Thoracic aorta (tissue), 2 donors: ENCODE measurements at places on chromosomes 2 and 18. TPM values are rescaled to one million over a fixed set of nuclear protein-coding genes. Genes with fewer than 3 reads are reported as not detected.

GRCh38 chr2:191611614-191612013 is 66.3 kb upstream of the NABP1 start:
- no peak for DNase-seq

DNA sequence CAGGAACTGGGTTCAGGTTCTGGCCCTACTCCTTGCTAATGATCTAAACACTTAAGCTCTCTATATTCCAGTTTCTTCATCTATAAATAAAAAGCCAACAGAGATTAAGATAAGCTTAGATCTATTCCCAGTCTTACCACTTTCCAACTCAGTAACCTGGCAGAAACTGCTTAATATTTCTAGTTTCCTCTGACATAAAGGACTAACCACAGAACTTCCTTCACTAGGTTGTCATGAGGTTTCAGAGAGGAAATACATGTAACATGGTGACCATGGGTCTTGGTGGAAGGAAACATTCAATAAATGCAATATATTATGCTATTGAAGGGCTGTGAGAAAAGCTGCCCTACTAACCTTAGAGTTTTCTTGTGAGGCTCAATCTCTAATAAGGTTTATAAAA is 114.4 kb upstream of the PDE1A start:
- no peak for DNase-seq

The INHA gene
- 1.2 TPM for total RNA-seq

The TMEM247 gene
- not detected for total RNA-seq

- no peak for DNase-seq
These were observed 3.3 kb downstream of the ACVR1 start for GRCh38 chr2:157872791-157873190.

GRCh38 chr18:51153659-51154371 is 43.7 kb downstream of the MEX3C start:
- DNase-seq, result no peak

DNA sequence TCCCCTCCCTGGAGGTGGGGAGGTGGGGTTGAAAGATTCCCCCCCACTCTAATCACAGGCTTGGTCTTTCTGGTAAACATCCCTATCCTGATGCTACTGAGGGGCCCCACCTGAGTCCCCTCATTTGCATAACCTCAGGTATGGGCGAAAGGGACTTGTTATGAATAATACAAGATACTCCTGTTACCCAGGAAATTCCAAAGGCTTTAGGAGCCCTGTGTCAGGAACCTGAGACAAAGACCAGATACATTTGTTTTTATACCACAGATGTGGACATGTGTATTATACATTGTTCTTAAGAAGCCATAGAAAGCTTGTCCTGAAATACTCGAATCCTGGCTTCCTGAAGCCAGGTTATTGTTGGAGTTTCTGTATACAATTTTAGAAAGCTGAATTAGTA is 62.8 kb downstream of the MYO1B start:
- DNase-seq, result no peak

- DNase-seq, result no peak
These were observed 25.4 kb upstream of the SOX11 start for GRCh38 chr2:5666798-5667197.

- no peak for DNase-seq
These were observed 53.7 kb downstream of the PTRHD1 start for GRCh38 chr2:24739354-24740025.

- DNase-seq, result no peak
These were observed at the start of gene PRKD3 for GRCh38 chr2:37324786-37325624. TSS of gene PRKD3 (minus strand) at chr2:37324833. CDS start at chr2:37316524, 8,309 bp downstream.

GRCh38 chr2:64225491-64225890 is 81.3 kb upstream of the PELI1 start:
- no peak for DNase-seq

The SUCLG1 gene
- 34.3 TPM for total RNA-seq
